ENCODE measurements at places on chromosomes 6 and 20.

DNA sequence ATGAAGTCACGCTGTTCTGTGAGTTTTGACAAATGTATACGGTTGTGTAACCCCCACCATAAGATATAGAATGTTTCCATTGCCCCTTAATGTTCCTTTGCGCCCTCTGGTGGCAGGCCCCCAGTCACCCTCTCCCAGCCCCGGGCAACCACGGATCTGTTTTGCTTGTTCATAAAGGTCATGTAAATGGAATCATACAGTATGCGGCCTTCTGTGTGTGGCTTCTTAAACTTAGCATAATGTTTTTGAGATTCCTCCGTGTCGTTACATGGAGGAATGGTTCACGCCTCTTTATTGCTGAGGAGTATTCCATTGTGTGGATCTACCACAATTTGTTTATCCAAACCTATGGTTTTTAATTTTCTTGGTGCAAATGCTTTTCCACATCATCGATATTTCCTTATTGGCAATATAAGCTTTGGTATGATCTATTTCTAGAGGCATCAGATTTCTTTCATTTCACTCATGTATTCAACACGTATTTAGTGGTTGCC lies 28.4 kb downstream of the LYRM2 start:
- peak; percentile 79 for DNase-seq

DNA sequence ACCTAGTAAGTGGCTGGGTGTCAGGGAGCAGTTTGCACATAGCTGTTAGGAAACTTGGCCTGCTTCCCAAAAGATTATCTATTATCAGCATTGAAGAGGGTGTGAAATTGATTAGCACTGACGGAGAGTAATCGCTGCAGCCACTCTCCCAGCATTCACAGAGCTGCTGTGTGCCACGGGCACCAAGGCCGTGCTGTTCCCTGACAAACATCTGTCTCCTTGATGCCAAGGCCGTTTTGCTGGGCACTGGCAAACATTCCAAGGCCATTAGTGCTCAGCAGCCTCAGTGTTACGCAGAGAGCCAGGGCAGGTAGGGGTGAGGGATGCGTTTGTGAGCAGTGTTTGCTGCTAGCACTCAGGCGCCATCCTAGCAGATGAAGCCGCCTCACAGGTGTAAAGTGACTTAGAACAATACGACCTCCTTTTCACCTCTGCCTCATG lies 57.7 kb upstream of the VSTM2L start:
- DNase-seq: no peak

GRCh38 chr6:15232836-15233510 lies 12.9 kb upstream of the JARID2 start:
- no peak for DNase-seq

GRCh38 chr20:57921676-57922075 lies 211.9 kb upstream of the PMEPA1 start:
- DNase-seq: no peak

GRCh38 chr6:141445928-141446628 lies 686.6 kb upstream of the GJE1 start:
- DNase-seq: no peak

GRCh38 chr6:106334646-106335448 lies 9.3 kb upstream of the ATG5 start:
- peak; percentile 71 for DNase-seq

DNA sequence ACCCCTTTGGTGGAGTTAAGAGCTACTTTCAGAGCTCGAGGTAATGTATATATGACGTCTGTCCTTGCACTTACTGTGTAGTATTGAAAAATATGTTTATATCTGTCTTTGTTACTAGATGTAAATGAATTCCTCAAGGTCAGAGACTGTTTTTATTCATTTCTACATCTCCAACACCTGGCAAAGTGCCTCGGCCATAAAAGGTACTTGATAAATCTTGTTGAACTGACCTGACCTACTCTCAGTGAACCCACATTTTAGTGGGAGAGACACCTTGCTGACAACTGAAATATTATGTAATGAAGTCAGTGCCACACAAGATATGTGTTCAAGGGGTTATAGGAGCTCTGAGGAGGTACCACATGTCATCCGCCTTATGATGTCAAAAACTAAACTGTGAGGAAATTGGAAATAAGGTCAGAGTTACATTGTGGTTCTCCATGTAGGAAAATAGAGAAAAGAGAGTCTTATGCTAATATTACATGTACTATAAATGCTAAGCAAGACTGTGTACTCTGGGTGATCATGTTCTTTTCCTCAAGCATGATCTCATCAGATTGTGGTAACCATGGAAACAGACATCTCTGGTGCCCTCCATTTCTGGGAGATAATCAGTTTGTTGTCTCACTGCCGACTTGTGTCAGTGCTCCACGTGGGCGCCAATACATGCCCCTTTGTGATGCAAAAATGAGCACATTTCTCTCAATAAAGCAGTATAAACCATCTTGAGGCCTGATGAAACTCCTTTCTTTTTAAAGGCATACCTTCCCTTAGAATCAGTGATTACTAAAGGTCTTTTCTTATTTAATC lies 5.7 kb upstream of the TMEM30A start:
- no peak for DNase-seq

DNA sequence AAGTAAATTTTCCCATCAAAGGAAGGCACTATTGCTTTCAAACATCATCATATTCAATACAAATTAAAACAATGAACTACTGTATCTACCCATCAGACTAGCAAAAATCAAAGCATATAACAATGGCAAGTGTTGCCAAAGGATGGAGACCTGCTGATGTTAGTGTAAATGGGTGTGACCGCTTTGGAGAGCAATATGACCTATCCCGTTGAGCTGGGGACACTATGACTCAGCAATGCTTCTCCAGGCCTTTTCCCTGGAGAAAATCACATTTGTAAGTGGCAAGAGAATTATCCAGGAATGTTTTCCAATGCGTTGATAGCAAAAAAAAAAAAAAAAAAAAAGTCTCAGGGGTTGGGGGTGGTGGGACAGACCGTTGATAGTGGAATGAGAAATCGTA lies 46.1 kb downstream of the PHACTR3 start:
- no peak for DNase-seq

DNA sequence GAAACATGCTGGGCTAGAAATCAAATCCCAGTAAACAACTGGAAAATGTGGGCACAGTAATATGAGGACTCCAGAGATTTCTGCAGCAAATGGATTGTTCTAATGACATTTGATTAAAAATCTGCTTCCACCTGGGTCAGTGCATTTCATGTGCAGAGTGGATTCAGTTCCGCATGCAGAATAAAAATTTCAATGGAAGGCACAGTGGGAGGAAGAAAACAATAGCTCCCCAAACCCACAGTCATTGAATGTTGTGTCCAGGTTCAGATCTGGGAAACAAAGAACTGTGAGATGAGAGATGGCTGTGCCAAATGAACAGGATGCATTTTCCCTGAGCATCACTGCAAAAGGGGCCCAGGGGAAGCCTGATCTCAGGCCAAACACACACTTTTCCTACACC lies 403.1 kb downstream of the BTBD9 start:
- DNase-seq: no peak

DNA sequence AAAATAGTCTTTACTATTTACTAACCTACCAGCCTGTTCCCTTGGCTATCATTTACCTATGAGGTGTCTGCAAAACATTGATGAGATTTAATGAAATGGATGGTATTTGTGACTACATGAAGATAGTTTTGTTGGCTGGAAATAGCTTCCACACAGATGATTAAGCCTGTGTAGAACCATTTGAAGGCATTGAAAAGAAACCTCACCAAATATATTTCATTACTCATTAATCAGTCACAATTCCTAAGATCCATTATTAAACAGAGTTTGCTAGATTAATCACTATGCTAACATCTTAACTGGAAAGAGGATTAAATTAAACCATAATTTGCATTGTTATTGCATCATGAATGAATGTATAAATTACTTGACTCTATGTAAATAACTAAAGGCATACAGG lies 560.3 kb downstream of the BMP2 start:
- DNase-seq: no peak

DNA sequence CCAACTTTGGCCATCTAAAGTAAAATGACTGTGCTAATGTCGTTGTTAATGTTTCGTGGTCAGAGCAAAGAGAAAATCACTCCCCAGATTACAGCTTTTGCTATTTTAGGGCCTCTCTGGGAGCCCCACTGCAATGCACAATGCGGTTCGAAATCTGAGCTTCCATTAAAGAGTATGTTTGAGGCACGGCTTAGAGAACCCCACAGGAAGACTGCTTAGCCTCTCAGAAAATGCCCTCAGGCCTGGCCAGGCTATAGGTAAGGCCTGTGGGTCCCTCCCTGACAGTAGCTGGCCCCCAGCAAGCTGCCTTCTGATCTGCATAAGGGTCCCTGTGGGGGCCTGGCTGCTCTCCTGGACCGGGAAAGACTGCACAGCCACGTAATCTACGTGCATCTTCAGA lies 274.6 kb downstream of the PTPRT start:
- DNase-seq: no peak

DNA sequence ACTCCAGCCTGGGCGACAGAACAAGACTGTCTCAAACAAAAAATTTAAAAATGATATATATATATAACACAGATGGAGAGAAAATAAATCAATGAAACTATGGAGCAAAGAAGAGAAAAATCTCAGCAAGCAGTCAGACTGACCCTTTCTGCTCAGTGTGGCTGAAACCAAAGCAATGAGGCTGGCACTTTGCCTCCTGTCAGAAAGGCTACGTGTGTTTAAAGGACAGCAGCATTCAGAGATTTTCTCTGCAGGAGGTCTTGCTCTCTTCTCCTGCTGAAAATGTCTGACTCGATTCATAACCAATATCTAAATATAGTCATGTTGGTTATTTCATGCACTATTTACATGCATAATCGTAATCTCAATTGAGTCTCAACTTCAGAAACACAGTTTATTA lies 527.0 kb upstream of the JARID2 start:
- DNase-seq: no peak

DNA sequence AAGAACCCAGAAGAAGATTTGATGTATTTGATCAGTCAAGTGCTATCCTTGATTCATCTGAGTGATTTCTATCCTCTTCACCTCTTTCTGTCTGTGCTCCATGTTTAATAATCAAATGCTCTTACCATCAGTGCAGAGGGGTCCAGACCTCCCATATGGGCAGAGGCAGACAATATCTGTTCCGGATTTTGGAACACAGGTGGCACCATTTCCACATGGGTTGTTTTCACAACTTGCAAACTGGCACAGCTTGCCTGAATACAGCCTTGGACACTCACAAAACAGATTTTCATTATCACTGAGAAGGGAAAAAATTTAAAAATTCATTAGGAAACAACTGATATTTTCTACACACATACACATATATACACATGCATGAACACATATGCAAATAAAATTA lies 228.5 kb downstream of the PHF3 start:
- DNase-seq: no peak

- DNase-seq: peak; percentile 94
Observed at GRCh38 chr6:149925974-149926777, 3.3 kb upstream of the RAET1G start.

GRCh38 chr6:131161987-131162386 lies 26.7 kb downstream of the AKAP7 start:
- no peak for DNase-seq

- no peak for DNase-seq
Observed at GRCh38 chr20:39903806-39904465, 785.1 kb downstream of the MAFB start.

DNA sequence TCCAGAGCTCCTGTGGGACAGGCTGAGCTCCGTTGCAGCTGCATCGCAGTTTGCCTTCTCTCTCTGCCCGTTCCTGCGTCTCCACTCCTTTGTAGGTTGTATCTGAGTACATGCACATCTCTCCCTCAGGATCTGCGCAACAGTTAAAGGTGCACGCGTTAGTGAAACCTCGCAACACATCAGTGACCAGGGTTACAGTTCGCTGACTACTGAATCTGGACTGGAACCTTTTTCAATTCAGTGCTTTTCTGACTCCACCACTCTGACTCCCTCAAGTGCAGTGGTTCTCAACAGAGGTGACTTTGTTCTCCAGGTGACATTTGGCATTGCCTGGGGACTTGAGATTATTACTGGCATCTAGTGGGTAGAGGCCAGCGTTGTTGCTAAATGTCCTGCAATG lies 44.0 kb downstream of the UST start:
- DNase-seq: no peak

GRCh38 chr6:3306848-3307247 lies 48.1 kb downstream of the PSMG4 start:
- DNase-seq: peak; percentile 50

DNA sequence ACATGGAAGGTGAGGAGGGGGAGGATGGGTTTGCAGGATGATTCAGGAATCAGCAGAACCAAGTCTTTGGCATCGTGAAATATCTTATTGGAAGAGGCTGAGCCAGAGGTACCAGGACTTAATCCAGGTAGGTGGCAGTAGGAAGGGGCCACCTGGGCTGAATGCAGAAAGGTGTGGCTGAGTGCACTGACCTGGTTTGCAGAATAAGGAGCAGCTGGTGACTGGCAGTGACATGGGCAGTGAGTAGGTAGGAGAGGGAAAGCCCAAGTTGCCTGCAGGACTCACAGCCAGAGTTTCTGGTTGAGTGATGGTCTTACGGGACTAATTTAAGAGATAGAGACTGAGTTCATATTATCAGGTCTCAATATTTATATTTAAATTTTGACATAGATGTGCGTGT lies 1.1 kb upstream of the PBOV1 start:
- no peak for DNase-seq

- DNase-seq: no peak
Observed at GRCh38 chr6:41546866-41547798, 951 bp downstream of the FOXP4 start.

GRCh38 chr6:143062551-143062950 lies 1.9 kb downstream of the AIG1 start:
- DNase-seq: no peak

GRCh38 chr6:28743271-28743789 lies 180.5 kb downstream of the TRIM27 start:
- DNase-seq: no peak

- DNase-seq: no peak
Observed at GRCh38 chr20:57130160-57130772, 136.2 kb downstream of the BMP7 start.

DNA sequence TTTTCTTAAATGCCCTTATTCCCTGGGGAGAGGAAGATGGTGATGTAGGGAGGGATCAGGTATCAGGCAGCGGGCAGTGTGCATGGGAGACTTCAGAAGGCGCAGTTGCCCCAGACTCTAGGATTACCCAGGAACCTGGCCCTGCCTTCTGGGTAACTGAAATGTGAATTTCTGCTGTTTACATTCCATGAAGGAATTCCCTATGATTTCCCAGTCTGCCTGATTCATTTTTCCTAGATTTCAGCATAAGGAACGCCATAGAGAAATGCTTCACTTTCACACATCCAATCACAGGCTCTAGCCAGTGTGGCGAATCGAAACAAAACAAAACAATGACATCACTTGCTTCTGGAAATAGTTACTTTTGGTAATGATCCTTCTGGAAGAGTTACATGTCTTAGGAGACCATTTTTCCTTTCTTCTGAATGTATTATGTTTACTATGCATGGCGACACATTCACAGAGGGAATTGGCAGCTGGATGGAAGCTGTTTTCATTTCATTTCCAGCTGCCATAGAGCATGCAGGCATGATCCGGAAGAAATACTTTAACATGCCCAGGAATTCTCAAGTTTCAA lies 33.3 kb downstream of the LRP11 start:
- no peak for DNase-seq

GRCh38 chr6:22106451-22106850 lies 190.4 kb downstream of the PRL start:
- DNase-seq: no peak
